Umbilical cord (tissue), 2 donors: ENCODE measurements at places on chromosomes 3 and 15. TPM values are rescaled to one million over a fixed set of nuclear protein-coding genes. Genes with fewer than 3 reads are reported as not detected.

The OR5K2 gene
- total RNA-seq: 1.4 TPM

The CEP152 gene
- total RNA-seq: 15.2 TPM

The TIPARP gene
- total RNA-seq: 63.1 TPM

The ULK3 gene
- 6.5 TPM for total RNA-seq

The SYNPR gene
- 9.9 TPM for total RNA-seq

The NMNAT3 gene
- 15.6 TPM for total RNA-seq

The VWA5B2 gene
- total RNA-seq: 1.7 TPM

The TMEM39A gene
- 45.7 TPM for total RNA-seq

The MINAR1 gene
- total RNA-seq: 3.9 TPM

The UPK1B gene
- total RNA-seq: 52.0 TPM

The ROBO1 gene
- 27.9 TPM for total RNA-seq

The EPB42 gene
- 7.0 TPM for total RNA-seq

The LINGO1 gene
- total RNA-seq: 14.2 TPM

The CYB561D2 gene
- total RNA-seq: 15.4 TPM

The TRPM1 gene
- total RNA-seq: 6.0 TPM

The FETUB gene
- 1.2 TPM for total RNA-seq

The MOBP gene
- total RNA-seq: 1.9 TPM

The CSTA gene
- 38.0 TPM for total RNA-seq

The PRKCD gene
- total RNA-seq: 1.7 TPM

The GOLGA6A gene
- total RNA-seq: 2.6 TPM

The FAM162A gene
- total RNA-seq: 47.4 TPM

The RTP1 gene
- total RNA-seq: not detected

The SEMA5B gene
- total RNA-seq: 6.0 TPM
